ENCODE measurements at places on chromosomes 4 and X. TPM values are rescaled to one million over a fixed set of nuclear protein-coding genes. Genes with fewer than 3 reads are reported as not detected.

Gene GPR50
- total RNA-seq: 0.19 TPM

Gene KIF4A
- total RNA-seq: 23.3 TPM

Gene PLS3
- 237 TPM for total RNA-seq

Gene FGF13
- total RNA-seq: 0.14 TPM

Gene GAGE1
- not detected for total RNA-seq

Gene TRPC3
- total RNA-seq: 0.04 TPM

Measured in A549 treated with DMSO at 1 μM for 4 hours (cell line).